ENCODE measurements at places on chromosomes 13 and 19.

- no peak for DNase-seq
Observed at GRCh38 chr19:13872695-13873389, 4.1 kb upstream of the NANOS3 start.

- no peak for DNase-seq
Observed at GRCh38 chr19:2043251-2043641, 7.8 kb downstream of the MKNK2 start.

GRCh38 chr13:72875233-72875632 lies 93.3 kb downstream of the PIBF1 start:
- no peak for DNase-seq

GRCh38 chr19:49781394-49781793 lies 14.6 kb downstream of the AP2A1 start:
- DNase-seq = no peak

GRCh38 chr13:90502153-90502552 lies 845.3 kb upstream of the MIR17HG start:
- DNase-seq = no peak

GRCh38 chr19:47492137-47492533 lies 8.1 kb upstream of the KPTN start:
- no peak for DNase-seq

DNA sequence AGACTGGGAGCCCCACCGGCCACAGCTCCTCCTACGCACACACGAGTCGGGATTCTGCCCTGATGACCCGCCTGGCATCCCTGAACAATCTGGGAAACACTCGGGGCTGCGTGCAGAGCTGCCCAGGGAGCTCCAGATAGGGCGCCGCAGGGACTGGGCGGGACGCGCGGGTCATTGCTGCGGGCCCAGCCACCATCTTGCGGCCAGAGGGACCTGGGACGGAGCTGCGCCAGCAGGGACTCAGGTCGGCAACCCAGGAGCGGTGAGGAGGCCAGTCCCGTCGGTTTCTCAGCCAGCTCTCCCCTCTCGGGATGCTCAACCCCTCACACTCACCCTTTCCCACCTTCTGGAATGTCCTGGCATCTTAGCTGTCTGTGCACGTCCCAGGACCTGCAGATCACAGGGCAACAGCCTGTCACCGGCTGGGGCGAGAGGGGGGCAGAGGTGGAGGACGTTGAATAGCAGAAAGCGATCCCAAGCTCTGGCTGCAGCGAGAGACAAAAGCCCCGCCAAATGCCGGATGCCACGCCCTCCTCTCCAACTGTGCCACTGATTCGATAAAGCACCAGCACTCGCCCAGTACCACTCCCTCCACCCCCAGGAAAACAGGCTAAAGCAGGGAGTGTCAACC lies 20.4 kb upstream of the ZNF91 start:
- DNase-seq = no peak

- no peak for DNase-seq
Observed at GRCh38 chr19:38809592-38810252, 3.0 kb downstream of the LGALS4 start.

- no peak for DNase-seq
Observed at GRCh38 chr13:34174671-34175145, 356.8 kb downstream of the RFC3 start.

Data from SIG-M5 (cell line).